ENCODE measurements at places on chromosomes 5 and 9.

DNA sequence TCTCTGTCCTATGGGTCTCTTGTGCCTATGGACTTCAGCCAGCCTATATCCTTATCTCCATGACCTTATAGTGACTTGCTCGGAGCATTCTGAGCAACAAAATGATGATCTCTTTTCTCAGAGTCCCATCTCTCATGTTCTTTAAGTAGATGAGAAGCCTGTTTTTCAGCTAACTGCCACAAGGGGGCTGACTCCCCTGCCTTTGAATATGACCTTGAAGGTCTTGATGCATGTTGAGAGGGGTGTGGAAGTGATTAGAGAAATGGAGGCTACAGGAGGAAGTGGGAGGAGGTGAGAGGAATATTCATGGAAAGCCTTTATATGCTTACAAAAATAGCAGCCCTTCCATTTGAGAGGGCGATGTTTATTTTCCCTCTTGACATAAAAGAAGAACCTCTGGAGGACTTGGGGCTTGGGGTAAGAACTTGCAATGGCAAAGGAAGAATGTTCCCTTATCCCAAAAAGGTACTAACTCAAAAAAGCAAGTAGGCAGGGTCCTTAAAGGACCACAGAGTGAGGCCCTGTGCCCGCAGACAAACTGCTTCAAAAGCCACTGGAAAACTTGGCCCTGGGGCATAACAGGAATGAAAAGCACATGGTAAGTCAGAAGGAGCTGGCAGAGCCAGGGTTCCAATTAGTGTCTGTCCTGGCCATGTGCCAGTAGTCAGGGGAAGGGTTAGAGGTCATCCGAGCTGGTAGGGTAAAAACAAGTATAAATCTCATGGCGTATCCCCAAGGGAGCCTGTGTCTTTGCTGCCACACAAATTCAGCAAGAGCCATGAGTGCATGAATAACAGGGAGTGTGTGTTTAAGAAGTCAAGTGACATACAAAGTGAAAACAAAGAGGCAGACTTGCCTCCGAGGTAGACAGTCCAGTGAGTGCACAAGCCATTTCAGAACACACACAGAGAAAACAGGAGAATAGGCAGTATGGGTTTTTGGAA is 39.1 kb downstream of the FGD3 start:
- DNase-seq = no peak

- DNase-seq = no peak
Observed at GRCh38 chr5:89758146-89758545, 651.4 kb downstream of the CETN3 start.

- DNase-seq = no peak
Observed at GRCh38 chr9:127700140-127700539, 6.6 kb upstream of the CFAP157 start.

DNA sequence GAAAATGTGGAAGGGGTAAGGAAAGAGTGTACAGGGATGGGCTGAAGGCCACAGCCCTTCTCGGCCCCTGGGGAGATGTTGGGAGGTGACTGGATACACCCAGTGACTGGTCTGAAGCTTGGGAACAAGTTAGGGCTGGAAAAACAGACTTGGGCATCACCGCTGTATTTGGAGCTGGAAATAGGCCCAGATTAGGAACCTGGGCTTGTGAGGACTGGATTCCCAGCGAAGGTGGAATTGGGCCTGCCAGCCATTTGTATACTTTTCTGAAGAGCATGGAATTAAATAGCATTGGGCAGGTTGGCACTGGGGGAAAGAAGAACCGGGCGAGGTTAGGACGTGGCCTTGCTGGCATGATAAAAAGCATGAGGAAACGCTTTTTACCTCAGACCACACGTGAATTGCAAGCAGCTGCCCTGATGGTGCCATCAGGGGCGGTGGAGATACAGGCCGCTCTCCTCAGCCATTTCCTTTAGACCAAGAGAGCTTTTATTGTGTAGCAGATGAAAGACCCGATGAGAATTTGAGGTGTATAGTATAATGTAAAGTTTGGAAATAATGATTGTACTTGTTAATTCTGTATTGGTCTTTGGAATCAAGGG is 37.8 kb downstream of the OTULIN start:
- DNase-seq = no peak

DNA sequence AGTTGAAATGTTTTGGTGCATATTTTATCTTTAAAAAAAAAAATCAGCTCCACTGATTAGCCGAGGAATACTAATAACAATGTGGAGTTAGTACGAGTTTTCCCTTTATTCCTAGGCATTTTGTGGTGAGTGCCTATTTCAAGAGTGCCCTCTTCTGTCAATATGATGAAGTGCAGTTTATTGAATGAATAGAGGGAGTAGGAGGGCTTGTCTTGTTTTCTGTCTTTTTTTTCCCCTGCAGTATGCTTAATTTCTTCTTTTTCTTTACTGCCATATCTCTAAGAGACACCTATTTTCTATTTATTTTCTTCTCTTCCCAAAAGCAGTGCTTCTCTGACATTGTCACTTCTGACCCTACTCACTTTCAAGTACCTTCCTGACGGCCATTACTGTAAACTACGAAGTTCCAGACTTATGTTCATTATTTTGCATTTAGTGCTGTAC is 169.6 kb upstream of the PITX1 start:
- no peak for DNase-seq

GRCh38 chr5:78587081-78587774 is 61.3 kb downstream of the LHFPL2 start:
- DNase-seq = no peak

DNA sequence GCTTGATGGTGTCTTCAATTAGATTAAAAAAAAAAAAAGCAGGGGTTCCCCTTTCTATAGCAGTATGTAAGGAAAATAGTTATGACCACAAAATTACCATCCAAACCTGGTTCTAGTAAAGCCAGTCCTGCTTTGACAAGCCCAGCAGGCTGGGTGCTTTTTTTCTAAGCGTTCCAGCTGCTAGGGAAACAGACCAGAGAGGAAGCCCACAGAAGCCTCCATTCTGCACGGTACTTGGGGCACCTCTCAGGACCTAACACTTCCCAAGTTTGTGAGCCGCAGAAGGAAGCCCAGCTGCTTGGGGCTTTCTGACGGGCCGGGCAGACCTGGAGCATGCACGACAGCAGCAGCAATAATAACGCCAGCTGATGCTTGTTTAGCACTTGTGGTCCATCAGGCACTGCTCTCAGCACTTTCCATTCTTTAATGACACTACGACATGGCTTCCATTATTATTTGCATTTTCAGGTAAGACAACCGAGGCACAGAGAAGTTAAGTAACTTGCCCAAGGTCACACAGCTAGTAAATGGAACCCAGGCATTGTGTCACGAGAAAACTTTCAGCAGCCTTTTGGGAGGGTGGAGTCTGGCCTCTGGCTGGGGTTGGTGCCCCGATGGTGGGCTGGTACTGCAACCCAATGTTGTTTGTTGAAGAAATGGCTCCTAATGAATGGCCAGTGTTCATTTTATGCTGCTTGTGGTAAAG is 15.4 kb downstream of the LMX1B start:
- DNase-seq = no peak

DNA sequence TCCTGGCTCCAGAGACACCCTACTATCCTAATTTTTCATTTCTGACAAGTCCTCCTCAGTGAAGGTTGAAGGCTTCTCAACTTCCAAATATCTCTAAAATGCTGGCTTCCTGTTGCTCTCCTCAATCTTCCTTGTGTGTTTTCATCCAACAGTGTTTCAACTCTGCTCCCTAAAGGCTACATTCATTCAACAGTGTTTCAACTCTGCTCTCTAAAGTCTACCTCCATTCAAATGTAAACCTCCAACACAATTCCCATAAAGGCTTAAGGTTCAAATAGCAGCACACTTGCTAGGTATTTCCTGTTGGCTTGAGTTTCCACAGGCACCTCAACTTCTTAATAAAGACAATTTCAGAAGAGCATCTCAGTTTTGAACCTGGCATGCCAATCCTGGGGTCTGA is 164.8 kb downstream of the HINT1 start:
- no peak for DNase-seq

DNA sequence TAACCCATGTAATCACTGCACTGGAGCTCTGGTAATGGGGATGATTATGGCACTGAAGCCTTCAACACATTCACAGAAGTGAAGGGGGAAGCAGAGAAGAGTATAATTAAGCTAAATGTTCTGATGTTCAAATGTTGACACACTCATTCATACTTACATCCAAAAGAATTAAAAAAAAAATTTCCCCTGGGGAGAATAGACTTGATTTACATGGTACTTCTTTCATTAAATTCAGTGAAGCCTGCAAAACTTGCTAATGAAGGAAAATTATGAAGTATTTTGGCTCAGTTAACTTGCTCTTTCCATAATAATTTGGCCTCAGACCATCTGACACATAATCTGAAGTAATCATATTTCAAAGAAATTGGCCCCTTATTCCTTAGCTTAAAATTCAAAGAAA is 428.8 kb downstream of the SH3GL2 start:
- no peak for DNase-seq

- no peak for DNase-seq
Observed at GRCh38 chr9:111993319-111993718, 96.7 kb downstream of the UGCG start.

DNA sequence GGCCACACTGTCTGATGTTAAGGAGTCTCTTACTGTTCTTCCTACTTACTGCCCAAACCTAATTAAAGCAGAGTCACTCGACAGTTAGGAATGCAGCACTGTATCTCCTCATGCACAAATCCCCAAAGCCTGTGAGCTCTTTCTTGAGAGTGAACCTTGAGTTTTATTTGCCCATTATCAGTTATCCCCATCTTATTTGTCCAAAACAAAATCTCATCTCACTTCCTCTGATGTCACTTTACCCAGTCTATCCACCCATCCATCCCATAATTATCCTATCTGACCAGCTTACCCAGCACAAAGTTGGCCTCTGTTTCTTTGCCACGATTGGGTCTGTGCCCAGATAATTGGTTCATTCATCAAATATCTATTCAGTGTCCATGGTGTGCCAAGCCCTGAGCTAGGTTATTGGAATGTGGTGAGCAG is 250.8 kb downstream of the SLIT3 start:
- no peak for DNase-seq

GRCh38 chr5:112738191-112738560 is 491 bp downstream of the APC start:
- DNase-seq = no peak

- no peak for DNase-seq
Observed at GRCh38 chr5:90015584-90016018, 394.0 kb downstream of the CETN3 start.

DNA sequence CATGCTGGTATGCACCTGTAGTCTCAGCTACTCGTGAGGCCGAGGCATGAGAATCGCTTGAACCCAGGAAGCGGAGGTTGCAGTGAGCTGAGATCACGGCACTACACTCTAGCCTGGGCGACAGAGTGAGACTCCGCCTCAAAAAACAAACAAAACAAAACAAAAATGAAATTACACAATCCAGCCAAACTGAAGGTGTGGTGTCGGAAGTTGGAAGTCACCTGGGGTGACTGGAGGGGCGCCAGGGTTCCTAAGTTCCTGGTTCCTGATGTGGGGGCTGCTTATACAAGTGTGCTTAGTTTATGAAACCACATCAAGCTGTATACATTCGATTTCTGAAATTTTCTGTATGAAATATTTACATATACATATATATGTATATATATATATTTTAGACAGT is 3.7 kb upstream of the DOLPP1 start:
- DNase-seq = no peak

GRCh38 chr5:181107699-181108098 is 23.3 kb downstream of the OR2V1 start:
- no peak for DNase-seq

- no peak for DNase-seq
Observed at GRCh38 chr5:59660737-59661136, 232.8 kb downstream of the PDE4D start.

- no peak for DNase-seq
Observed at GRCh38 chr5:31530541-31531265, 1.2 kb downstream of the DROSHA start.

DNA sequence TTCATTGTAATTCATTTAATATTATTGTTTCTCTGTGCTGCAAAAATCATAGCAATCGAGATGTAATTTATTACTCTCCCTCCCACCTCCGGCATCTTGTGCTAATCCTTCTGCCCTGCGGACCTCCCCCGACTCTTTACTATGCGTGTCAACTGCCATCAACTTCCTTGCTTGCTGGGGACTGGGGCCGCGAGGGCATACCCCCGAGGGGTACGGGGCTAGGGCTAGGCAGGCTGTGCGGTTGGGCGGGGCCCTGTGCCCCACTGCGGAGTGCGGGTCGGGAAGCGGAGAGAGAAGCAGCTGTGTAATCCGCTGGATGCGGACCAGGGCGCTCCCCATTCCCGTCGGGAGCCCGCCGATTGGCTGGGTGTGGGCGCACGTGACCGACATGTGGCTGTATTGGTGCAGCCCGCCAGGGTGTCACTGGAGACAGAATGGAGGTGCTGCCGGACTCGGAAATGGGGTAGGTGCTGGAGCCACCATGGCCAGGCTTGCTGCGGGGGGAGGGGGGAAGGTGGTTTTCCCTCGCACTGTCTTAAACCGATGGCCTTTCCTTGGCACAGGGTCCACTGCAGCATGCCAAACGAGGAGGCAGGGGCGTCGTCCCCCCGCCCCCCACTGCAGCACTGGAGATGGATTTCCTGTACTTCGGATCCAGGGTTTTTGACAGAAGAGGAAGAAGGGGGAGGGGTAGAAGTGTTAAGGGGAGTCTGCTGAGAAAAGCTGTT is at the start of gene APC:
Gene APC, plus strand, starts transcription at position 423 of the 728 bp plus-strand sequence. CDS start 17,006 bp downstream, outside the sequence.
- DNase-seq = peak; percentile 73

GRCh38 chr9:14021871-14022525 is 291.9 kb downstream of the NFIB start:
- DNase-seq = no peak

GRCh38 chr9:98330831-98331230 is 75.4 kb upstream of the TBC1D2 start:
- no peak for DNase-seq

DNA sequence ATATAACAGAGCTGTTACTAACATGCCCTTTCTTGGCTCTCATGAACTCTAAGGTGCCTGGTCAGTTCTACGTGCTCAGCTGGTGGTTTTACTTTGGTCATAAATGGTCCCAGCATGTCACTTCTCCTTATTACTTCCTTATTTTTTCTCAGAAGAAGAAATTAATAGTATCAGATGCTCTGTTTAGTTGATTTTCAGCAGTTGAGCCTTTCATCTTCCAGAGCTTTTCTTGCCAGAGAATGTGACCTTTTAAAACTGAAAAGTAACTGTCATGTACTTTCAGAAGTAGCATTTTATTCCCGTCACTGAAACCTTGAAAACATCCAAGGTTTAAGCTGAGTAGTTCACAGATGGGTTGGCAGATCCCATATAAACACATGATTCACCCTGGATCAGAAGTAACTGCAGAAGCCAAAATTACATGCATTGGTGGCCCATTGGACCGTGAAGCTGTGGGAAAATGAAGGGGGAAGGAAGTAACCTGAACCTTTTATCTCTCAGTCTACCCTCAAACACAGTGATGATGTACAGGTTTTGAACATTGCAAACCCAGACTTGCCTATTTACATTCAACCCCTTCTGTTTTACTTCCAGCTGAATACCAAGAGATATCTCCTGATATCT is 50.5 kb downstream of the HACD4 start:
- DNase-seq = no peak

DNA sequence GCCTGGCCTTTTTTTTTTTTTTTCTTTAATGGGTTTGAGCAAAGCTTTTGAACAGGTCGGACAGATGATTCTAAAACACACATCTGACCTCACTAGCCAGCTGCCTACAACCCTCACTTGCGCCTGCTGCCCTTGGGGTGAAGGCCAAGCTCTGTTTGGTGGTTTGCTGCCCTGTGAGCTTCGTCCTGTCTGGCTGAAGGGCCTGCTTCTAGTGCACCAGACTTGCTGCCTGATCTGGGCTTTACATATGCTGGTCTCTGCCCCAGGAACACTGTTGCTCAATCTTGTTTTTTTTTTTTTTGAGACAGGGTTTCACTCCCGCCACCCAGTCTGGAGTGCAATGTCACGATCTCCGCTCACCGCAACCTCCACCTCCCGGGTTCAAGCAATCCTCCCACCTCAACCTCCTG is 16.4 kb upstream of the DOLPP1 start:
- DNase-seq = no peak

Data from activated T-helper 9 cell treated with anti-CD3 and anti-CD28 coated beads, Interleukin-2, amount 50 U/mL, for 16 hours (primary cell).